Cardiac septum (tissue), 1 donor: ENCODE measurements at places on chromosomes 5 and 9. TPM values are rescaled to one million over a fixed set of nuclear protein-coding genes. Genes with fewer than 3 reads are reported as not detected.
A peak's percentile ranks its signal among the peaks of the same experiment; 100 is the strongest.

DNA sequence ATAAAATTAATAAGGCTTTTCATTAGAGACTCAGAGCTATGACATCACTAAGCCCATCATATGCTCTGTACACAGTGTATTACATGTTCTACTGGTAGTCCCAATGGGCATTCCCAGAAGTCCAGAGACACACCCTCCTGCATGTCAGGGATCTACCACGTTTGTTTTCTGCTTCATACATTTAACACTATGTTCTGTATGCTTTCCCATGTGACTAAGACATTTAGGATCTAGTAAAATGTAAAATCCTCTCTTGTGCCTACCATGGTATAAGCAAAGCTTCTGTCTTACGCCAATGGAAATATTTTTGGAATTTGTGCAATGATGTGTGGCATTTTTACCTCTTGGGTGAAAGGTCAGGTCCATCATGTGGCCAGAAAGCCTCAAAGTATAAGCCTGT lies 192.4 kb downstream of the ADAMTSL1 start:
- DNase-seq, result no peak

GRCh38 chr5:57495285-57496086 lies 12.9 kb upstream of the ACTBL2 start:
- DNase-seq, result no peak

DNA sequence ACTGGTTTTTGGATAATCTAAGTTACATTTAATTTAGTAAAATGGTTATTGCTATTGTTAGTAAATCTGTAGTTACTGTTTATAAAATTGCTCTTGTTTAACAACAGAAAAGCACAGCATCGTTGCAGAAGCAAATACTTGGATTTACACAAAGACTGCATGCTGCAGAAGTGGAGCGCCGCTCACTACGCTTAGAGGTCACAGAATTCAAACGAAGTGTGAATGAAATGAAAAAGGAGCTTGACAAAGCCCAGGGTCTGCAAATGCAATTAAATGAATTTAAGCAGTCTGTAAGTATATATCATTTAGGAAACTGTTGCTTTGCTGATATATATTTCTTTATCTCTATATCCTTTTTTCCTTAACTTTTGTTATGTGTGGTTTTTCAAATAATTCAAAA lies 226.0 kb downstream of the CCDC171 start:
- DNase-seq, result no peak

GRCh38 chr9:21692390-21692789 lies 110.0 kb upstream of the MTAP start:
- DNase-seq, result no peak

DNA sequence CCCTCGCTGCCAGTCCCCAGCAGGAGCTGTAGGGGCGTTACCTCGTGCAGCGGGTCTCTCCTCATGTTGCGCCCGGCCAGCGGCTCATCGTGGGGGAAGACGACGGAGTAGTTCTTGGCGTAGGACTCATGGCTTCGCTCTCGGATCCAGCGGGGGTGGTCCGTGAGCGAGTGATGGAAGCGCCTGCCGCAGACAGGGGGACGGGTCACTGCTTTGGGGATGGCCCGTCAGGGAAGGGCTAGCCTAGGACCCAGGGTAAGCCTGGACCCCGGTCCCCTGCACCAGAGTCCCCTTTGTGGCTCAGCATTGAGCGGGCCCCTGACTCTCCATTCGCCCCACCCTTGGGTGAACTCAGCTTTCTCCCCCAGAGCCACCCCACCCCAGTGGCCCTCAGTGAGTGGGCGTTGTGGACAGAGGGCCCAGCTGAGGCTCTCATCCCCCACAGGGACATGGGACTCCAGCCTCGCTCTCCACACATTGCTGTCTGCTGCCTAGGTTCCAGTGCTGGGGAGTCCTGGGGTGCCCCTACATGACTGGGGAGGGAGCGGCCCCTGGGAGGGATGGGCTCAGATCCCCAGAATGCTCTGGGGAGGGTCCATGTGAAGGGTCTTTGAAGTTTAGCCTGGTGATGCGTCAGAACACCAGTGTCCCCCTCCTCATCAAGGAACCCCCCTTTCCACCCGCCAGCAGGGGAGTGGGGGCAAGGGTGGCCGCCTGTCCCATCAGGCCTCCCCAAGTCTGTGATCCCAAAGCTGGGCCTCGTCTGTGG lies 29.7 kb downstream of the SARDH start:
- DNase-seq, result peak; percentile 68

GRCh38 chr5:80070338-80071056 lies 35.3 kb downstream of the THBS4 start:
- no peak for DNase-seq

DNA sequence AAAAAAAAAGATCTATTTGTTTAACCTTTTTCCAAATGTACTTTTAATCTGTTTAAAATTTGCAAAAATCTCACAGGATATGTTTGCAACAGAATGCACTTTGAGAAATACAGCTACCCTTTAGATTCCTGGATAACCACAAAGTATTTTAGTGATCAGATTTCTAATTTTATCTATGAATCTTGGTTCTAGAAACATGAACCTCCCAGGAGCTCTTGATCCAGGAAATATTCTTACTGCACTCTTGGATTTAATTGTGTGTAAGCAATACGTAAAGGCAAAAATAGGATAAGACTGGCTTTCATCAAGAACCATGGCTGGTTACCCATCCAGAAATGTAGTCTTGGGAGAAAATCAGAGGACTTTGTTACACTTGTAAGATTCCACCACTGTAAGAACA lies 1581.8 kb upstream of the WWC1 start:
- DNase-seq, result no peak

GRCh38 chr5:143758015-143758414 lies 53.9 kb upstream of the HMHB1 start:
- DNase-seq, result no peak

DNA sequence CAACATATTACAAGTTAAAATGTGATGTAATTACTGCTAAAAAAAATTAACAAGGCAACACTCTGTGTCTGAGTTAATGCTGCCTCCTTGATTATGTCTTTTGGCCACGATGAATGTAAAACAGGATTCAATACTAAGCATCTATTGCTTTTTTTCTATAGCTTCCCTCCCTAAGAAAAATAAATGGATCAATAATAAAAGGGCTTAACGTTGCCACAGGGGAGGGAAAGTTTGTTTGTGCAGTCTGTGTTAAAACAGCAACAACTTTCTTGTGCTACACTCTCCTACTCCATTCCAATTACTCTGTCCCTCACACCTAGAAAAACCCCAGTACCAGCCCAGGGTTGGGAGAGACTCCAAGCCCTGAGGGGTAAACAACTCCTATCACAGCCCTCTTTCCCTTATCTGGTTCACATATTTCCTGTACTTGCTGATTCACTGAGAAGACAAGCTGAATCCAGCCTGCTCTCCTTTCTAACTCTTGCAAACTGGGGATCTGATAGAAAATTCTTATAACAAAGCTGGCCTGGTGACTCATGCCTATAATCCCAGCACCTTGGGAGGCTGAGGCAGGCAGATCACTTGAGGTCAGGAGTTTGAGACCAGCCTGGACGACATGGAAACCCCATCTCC lies 44.8 kb downstream of the PTPN3 start:
- DNase-seq, result no peak

GRCh38 chr5:15487228-15487627 lies 12.8 kb upstream of the FBXL7 start:
- no peak for DNase-seq

GRCh38 chr9:134617836-134618162 lies 23.8 kb upstream of the COL5A1 start:
- no peak for DNase-seq

GRCh38 chr9:75505654-75506053 lies 384.8 kb upstream of the PCSK5 start:
- no peak for DNase-seq

DNA sequence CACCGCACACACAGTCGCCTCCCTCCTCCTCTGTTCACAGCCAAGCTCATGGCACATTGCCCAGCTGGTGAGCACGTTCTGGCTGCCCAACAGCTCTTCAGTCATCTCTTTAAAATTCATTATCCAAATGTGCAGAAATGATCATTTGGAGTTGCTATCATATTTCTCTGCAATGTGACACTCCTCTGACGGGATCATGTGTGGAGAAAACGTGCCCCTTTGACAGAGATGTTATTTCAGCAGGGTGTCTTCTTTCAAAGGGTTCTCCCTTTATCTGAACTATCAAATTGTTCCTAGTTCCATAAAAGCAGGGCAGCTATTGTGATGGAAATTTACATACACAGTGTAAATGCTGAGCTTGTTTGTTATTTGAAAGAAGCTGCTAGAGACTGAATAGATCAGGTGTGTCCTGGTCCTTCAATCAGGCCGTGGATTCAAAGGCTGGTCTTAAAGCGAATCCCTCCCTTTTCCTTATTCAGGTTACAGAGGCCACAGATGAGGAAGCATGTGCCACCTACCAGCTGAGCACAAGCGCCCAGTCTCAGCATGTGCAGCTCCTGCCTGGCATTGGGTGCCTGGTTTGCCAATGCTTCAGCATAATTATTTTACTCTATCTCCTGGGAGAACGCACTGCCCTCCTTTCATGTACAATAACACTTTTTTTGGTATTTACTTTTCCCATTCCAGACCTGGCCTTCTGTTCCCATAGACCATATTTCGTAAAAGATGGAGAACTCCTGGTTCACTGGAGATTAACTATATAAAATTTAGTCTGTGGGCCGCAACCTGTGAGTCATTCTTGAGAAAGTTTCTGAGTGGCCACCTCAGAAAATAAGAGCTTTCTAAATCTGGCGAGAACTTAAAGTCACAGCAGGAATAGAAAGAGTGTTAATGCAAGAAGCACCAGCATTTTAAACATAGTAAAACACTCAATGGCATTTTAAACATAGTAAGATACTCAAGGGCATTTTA lies 433.7 kb downstream of the ENC1 start:
- DNase-seq, result no peak

GRCh38 chr5:122327110-122327509 lies 15.1 kb downstream of the SNCAIP start:
- DNase-seq, result no peak

GRCh38 chr5:73945505-73945904 lies 319.5 kb downstream of the ARHGEF28 start:
- no peak for DNase-seq

DNA sequence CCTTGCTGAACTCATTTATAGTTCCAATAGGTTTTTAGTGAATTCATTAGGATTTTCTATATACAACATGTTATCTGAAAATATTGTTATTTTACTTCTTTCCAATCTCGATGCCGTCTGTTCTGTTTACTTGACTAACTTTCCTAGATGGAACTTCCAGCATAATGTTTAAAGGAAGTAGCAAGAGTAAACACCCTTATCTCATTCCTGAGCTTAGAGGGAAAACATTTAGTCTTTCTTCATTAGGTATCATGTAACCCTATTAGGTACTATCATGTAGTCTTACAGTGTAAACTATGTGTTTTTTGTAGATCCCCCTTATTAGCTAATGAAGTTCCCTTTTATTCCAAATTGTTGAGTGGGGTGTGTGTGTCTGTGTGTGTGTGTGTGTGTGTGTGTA lies 22.5 kb upstream of the OR2K2 start:
- DNase-seq, result no peak

GRCh38 chr5:39432696-39433530 lies 8.1 kb upstream of the DAB2 start:
- no peak for DNase-seq

DNA sequence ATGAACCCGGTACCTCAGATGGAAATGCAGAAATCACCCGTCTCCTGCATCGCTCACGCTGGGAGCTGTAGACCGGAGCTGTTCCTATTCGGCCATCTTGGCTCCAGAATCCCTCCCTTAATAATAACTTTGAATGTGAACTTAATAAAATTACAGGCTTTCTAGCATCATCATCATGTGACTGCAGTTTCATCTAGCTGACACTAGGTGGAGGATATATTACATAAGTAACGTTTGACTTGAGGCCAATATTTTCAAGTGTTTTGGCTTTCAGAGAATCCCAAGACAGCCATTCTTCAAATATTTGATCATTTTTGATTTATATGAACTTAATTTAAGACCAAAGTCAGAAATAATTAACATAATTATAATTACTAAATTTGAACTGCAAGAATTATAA lies 474.9 kb upstream of the CDH10 start:
- DNase-seq, result no peak

DNA sequence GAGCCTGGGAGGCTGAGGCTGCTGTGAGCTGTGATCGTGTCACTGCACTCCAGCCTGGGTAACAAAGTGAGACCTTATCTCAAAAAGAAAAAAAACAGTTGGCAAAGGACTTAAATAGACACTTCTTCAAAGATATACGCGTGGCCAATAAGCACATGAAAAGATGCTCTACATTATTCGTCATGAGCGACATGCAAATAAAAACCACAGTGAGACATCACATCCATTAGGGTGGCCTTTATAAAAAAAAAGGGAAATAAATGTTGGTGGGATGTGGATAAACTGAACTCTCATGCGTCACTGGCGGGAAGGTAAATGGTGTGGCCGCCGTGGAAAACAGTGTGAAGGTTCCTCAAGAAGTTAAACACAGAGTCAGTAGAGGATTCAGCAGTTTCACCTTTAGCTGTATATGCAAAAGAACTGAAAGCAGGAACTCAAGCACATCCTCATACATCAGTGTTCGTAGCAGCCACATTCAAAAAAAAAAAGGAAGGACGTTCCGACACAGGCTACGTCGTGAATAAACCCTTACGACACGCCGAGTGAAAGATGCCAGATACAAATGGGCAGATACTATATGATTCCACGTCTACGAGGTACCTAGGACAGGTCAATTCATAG lies 24.5 kb upstream of the NRARP start:
- no peak for DNase-seq

DNA sequence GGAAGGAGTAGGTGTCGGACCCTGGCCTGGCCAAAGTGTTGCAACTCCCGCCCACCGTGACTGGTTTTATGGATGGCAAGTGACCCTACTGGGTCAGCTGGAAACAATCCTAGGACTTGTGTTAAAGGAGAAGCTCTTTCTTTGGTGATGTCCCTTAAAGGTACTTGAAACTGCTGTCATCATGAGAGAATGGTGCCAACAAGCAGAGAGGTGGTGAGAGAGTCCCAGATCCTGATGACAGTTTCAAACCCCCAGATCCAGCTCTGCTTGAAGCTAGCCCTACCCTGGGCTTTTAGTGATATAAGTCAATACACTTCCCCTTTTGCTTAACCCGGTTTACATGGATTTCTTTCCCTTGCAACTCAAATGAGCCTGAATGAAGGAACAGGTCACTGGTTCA lies 72.5 kb upstream of the UBTD2 start:
- no peak for DNase-seq

DNA sequence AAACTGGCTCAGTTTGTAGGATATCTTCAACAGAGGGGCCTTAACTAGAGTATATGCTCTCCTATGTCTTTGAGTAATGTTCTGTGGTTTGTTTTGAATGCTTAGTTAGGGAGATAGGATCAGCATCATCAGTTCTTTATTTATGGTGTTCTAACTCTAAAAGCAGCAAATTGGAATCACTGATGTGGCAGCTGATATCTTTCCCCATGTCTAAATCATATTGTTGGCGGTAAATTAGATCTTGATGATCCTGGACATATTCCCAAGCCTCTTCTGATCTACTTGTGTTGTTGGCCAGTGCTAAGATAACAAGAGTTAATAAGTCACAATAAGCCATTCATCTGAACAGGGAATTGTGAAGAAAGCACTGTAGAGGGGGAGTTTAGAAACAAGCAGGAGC lies 332.4 kb upstream of the DAB2 start:
- no peak for DNase-seq

The ZMYND19 gene
- 11.2 TPM for total RNA-seq

The C5orf58 gene
- not detected for total RNA-seq

The AGGF1 gene
- total RNA-seq, result 16.9 TPM

The ODF2 gene
- total RNA-seq, result 20.8 TPM

The BHMT2 gene
- 5.6 TPM for total RNA-seq

The NR6A1 gene
- total RNA-seq, result 2.2 TPM
